ENCODE measurements at places on chromosomes 7 and 10. TPM values are rescaled to one million over a fixed set of nuclear protein-coding genes. Genes with fewer than 3 reads are reported as not detected.

DNA sequence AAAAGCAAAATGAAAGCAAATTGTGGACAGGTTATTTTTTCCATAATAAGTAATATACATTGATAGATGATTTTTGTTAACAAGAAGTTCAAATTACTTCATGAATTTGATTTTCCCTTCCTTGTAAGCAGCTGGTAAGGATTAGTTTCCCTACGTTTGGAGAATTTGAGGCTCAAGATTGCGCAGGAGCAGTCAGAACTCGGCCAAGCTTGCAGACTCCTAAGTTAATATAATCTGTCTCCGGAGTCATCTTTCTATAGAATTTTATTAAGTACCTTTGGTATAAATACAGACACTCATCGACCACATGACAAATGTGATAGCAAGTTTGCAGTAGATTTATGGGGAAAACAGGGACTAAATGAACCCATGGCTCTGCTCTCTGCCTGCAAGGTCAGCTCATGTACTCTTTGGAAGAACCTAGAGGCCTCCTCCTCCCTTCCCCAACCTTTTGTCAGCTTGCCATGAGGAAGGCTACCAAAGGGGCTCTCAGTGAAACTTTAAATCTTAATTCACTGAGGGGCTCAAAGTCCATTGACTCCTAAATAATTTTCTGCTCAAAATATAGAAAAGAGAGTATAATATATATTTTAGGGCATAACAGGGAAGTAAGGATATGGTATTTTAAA is 89.2 kb upstream of the CTTNBP2 start:
- no peak for DNase-seq

The TYW1B gene
- total RNA-seq: 4.6 TPM

GRCh38 chr10:26843736-26844135 is 17.0 kb downstream of the ABI1 start:
- no peak for DNase-seq

GRCh38 chr10:119417852-119418251 is 124.7 kb downstream of the RGS10 start:
- DNase-seq: no peak

- no peak for DNase-seq
Observed at GRCh38 chr7:136502162-136502561, 366.3 kb upstream of the CHRM2 start.

DNA sequence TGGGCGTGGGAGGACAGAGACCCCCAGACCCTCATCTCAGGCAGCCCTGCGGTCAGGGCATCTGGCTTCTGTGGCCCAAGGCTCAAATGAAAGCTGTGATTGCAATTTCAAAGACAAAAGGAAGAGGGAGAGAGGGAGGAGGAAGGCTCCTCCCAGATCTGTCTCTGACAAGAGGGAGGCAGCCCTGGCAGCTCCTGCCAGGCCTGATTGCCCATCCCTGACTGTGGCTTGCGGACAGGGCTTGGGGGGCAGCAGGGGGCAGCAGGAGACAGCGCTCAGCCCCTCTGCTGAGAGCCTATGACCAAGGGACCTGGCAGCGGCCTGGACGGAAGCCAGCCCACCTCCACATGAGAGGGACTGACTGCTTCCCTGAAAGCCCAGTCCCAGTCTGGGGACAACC is 91.8 kb downstream of the PTPRN2 start:
- no peak for DNase-seq

GRCh38 chr7:31465285-31465684 is 48.6 kb upstream of the ITPRID1 start:
- DNase-seq: no peak

- no peak for DNase-seq
Observed at GRCh38 chr10:60731134-60731885, 47.0 kb upstream of the CDK1 start.

The PIP gene
- not detected for total RNA-seq

The SEC31B gene
- total RNA-seq: 2.9 TPM

Data from HFFc6 (cell line).